Lower lobe of right lung (tissue), 2 donors: ENCODE measurements at places on chromosomes 6 and 20. TPM values are rescaled to one million over a fixed set of nuclear protein-coding genes. Genes with fewer than 3 reads are reported as not detected.

GRCh38 chr6:143579703-143580102 is 68.2 kb upstream of the FUCA2 start:
- DNase-seq, result no peak

GRCh38 chr20:54126806-54127655 is 46.8 kb downstream of the CYP24A1 start:
- no peak for DNase-seq

- no peak for DNase-seq
Measured at GRCh38 chr6:140929121-140929520, 1203.6 kb upstream of the GJE1 start.

- DNase-seq, result no peak
Measured at GRCh38 chr6:124661097-124661661, 301.1 kb upstream of the RNF217 start.

- DNase-seq, result no peak
Measured at GRCh38 chr6:122388945-122389344, 10.5 kb upstream of the HSF2 start.

DNA sequence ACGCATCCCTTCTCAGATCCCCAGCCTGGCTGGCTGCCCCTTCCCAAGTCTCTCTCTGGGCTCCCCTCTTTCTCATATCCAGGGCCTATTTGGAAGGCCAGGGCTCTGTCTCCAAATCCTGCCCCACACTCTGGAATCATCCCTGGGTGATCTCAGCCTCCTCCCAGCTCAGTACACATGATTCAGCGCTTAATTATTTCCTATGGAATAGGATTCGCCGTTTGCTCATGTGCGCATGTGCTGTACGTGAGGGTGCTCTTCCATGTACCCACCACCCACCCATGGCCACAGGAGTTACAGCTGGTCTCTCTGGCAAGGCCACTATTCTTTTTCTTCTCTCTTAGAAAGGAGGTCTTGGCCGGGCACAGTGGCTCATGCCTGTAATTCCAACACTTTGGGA is 81.7 kb upstream of the FOXP4 start:
- no peak for DNase-seq

Gene PHACTR2
- 115 TPM for total RNA-seq

Gene GHRH
- not detected for total RNA-seq

Gene E2F1
- 3.9 TPM for total RNA-seq
